CD4-positive, alpha-beta memory T cell (primary cell): ENCODE measurements at places on chromosomes 11 and 22.

DNA sequence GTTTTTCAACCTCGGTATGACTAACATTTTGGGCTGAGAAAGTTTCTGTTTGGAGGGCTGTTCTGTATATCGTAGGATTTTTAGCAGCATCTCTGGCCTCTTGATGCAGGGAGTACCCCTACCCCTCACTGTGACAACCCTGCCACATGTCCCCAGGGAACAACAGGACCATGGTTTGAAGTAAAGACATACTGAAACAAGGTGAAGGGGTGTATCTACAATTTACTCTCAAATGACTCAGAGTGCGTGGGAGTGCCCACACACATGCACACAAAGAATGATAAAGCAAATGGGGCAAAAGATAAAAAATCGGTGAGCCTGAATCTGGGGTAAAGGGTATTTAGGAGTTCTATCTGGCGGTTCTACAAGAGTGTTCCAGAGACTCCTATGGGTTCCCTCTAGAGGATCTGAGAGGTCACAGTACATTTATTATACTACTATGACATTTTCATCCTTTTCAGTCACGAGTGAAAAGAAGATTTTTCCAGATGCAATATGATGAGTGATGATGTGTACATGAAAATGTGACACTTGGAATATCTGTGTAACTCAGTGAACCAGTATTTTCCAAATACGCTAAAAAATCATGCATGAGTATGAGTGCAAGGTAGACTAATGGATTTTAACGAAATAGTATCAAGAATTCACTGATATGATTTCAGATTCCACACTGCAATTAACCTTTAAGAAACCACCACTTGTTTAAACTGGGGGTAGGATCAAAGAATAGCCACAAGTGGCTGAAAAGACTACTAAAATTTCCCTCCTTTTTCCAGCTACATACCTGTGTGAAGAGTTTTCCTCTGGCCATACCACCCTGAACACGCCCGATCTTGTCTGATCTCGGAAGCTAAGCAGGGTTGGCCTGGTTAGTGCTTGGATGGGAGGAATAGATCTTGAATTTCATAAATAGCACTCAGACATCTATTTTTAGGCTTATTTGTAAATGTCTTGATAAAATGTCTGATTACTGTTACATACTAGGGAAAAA is 56.3 kb upstream of the YPEL1 start:
- no peak for DNase-seq

GRCh38 chr11:5204787-5205186 is 4.3 kb upstream of the OR51V1 start:
- no peak for DNase-seq

GRCh38 chr11:57094181-57094935 is 87.4 kb upstream of the LRRC55 start:
- DNase-seq = no peak

DNA sequence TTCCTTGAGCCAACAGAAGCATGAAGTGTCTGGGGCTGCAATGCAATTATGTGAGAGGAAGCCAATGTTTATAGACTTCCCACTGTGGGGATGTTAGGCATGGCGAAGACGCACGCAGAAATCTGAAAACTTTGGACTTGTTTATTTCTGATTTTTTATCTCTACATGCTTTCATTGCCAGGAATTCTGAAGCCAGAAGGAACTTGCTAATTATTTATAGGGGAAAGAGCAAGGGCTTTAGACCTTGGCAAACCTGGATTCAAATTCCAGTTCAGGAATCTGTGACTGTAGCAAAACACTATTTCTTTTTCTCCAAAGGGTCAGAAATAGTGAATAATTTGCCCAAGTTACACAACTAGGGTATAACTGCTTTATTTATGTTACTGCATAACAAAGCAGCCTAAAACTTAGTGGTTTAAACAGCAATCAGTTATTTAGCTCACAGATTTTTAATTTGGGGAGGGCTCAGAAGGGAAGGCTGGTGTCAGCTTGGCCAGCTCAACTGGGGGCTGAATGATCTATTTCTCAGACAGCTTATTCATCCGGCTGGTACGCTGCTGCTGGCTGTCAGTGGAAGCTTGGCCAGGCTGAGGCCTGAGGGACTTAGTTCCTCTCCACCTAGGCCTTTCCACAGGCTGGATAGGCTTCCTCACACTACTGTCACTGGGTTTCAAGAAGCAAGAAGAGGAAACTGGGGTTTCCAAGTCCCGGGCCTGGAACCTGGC is 1.9 kb upstream of the OR6Q1 start:
- no peak for DNase-seq

- DNase-seq = no peak
Observed at GRCh38 chr11:19921976-19922688, 209.5 kb downstream of the NAV2 start.

- DNase-seq = no peak
Observed at GRCh38 chr11:37704791-37705190, 1106.8 kb upstream of the RAG2 start.

DNA sequence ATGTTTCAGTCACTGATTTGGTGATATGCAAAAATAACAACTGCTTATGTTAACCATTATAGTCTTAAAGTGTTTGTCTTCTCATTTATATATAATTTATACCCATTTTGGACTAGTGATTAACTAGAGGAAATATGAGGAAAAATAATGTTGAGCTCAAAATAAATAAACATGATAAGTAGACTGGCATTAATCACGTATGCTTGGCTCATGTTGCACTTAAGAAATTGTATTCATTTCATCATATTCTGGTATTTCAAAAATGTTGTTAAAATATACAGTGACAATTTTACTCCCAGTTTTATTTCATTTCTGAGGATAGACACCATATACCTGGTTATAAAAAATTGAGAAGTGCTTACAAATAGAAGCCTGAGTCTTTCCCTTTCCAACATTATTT is 3.8 kb upstream of the OR10D3 start:
- DNase-seq = no peak

DNA sequence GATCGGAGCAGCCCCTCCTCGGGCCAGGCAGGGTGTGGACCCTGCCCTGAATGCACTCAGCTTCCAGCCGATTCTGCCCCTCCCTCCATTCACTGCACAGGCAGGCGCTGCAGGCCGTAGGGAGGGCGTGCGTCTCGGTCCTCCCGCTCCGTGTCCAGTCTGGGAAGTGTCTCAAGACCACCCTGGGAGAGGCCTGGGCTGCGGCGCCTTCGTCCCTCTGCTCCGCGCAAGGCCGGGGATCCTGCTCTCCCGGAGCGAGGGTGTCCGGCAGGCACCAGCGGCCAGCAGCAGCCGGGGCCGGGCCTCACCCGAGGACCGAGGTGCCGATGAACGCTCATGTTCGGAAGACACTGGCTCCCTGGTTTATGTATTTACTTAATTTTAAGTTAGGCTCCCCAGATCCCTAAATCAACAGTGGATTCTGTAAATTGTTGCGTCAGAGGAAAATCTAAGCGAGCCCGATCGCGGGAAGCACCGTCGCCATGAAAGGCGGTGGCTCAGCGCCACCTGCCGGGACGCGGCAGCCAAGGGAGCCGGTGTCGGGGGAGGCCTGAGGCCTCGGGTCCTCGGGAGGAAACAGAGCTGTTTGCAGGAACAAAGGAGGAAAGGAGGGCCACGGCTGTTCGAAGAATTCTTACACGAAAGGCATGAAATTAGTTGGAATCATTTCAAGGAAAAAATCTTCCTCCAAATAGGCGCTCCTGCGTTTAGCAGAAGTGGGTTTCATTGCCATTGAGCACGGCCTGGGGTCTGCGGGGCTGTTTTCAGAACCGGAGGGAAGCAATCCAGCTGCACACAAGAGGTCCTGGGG is 195.3 kb downstream of the BRD1 start:
- no peak for DNase-seq

- DNase-seq = no peak
Observed at GRCh38 chr11:2778630-2779498, 79.1 kb upstream of the KCNQ1OT1 start.

- DNase-seq = no peak
Observed at GRCh38 chr11:5238486-5238885, 4.2 kb upstream of the HBD start.

GRCh38 chr11:85813721-85814120 is 2.8 kb upstream of the SYTL2 start:
- DNase-seq = no peak

- DNase-seq = no peak
Observed at GRCh38 chr22:44736581-44737405, 15.6 kb upstream of the ARHGAP8 start.

- no peak for DNase-seq
Observed at GRCh38 chr11:64343767-64344559, 4.0 kb downstream of the CCDC88B start.

GRCh38 chr11:34632105-34632791 is 11.4 kb downstream of the EHF start:
- no peak for DNase-seq
